Non-pigmented ciliary epithelial cell (primary cell): ENCODE measurements at places on chromosomes 2 and 18.

GRCh38 chr2:1931003-1931914 is 186.9 kb upstream of the PXDN start:
- DNase-seq = no peak

DNA sequence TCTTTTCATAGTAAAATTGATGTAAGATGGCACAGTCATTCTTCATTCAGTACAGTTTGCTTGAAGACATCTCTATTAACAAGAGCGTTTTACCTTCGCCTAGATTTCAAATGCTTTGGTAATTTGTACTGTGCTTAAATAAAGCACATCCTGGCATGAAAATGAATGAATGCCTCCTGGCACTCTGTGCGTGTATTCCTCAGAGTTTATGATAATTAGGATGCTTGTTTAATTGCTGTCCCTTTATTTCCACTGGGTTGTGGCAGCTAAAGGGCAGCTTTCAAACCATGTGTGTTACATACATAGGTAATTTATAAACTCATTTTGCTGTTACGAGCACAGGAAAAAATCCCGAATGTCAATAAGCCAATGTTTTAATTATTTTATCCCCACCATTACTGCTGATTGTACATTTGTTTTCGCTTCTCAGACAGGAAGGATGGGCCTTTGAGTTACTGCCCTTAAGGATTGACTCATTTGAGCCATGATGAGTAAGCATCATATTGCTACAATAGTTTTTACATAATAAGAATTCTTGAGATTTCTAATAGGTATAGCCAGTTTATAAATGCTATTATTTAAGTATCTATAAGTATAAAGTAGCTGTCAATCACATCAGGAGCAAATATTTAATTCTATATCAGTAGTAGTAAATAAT is 516.5 kb downstream of the XIRP2 start:
- peak; percentile 15 for DNase-seq

GRCh38 chr18:49968644-49969309 is 155.4 kb upstream of the ACAA2 start:
- no peak for DNase-seq

GRCh38 chr2:20071397-20072383 is 20.3 kb upstream of the LAPTM4A start:
- no peak for DNase-seq

DNA sequence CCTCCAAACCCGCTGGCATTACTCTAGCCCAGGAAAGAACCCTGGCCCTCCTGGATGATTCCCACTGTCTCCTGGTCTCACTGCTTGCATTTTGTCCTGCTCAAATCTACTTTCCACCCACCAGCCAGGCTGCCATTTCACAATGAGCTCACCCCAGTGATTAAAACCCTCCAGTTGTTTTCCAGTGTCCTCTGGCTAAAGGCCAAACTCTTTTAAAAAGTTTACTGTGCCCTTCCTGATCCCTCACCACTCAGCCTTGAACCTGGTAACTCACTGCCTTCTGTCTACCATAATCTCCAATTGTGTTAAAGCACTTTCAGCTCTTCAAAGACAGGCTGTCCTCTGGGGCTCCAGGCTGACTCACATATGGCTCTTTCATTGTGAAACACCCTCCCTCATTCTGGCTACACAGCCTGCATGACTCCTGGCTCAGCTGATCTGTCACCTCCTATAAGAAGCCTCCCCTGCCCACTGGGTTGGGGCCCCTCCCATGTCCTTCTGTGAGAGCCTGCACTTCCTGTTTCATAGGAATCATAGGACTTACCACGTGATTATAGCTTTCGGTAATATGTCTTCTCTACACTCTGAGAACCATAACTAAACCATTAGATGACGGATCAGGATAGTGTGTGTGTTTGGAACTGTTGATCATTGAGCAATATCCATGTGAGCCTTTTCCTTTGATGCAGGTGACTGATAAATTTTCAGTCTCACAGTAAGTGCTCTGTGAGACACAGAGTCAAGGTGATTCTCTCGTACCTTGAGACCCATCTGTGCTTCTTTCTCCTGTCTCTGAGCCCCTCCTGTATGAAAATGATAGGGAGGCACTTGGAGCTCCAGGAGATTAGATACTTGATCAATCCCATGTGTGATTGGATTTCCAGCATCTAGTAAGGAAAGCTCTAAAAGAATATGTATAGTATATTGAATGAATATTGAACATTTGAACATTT is 590.8 kb upstream of the ID2 start:
- DNase-seq = peak; percentile 68

DNA sequence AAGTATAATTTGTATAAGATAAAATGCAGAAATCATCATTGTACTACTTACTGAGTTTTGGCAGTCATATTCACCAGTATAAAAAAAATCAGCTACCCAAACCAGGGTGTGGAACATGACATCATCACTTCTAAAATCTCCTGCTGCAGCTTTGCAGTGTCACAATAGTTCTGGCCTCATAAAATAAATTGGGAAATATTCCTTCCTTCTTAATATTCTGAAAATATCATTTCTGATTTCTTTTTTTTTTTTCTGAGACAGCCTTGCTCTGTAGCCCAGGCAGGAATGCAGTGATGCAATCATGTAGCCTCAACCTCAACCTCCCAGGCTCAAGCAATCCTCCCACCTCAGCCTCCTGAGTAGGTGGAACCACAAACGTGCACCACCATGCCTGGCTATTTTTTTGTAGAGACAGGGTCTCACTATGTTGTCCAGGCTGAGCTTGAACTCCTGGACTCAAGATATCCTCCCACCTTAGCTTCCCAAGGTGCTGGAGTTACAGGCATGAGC is 101.4 kb downstream of the TMEM18 start:
- DNase-seq = no peak

GRCh38 chr2:55156984-55157383 is 75.1 kb downstream of the CLHC1 start:
- no peak for DNase-seq

DNA sequence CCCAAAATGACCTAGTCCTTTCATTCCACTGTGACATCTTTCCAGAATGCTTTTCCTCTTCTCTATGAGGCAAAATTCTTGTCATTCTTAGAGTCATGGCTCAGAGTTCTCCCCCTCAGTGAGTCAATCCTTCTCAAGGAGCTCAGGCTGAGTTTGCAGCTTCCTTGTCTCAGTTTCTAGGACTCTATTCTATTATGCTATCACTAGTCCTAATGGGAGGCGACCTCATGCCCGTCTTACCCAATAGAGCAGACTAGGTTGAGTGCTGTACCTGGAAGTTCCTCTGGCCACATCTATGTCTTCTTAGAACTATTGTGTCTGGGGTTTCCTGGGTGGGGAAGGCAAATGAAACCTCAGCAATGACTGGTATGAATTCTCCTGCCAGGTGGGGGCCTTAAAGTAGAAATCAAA is 51.5 kb downstream of the HAUS1 start:
- peak; percentile 81 for DNase-seq

DNA sequence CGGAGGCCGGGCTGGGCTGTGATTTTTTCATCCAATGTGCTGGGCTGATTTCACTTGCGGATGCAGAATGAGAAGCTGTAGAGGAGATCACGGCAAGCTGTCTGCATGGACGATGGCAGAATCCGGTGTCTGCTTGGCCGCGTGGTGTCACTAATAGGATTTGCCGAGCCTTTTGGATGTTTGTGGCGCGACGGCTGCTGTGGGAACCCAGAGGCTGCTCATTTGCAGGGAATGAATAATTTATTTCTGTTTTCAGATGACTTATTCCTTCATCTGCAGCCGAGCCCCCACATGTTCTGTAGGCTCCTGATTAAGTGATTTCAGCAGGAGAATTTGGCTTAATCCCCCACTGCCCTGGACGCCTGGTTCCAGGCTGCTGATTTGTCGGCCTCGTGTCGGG is 62.6 kb downstream of the ODC1 start:
- no peak for DNase-seq

- no peak for DNase-seq
These were observed 405.5 kb downstream of the RND3 start for GRCh38 chr2:150081775-150082481.

DNA sequence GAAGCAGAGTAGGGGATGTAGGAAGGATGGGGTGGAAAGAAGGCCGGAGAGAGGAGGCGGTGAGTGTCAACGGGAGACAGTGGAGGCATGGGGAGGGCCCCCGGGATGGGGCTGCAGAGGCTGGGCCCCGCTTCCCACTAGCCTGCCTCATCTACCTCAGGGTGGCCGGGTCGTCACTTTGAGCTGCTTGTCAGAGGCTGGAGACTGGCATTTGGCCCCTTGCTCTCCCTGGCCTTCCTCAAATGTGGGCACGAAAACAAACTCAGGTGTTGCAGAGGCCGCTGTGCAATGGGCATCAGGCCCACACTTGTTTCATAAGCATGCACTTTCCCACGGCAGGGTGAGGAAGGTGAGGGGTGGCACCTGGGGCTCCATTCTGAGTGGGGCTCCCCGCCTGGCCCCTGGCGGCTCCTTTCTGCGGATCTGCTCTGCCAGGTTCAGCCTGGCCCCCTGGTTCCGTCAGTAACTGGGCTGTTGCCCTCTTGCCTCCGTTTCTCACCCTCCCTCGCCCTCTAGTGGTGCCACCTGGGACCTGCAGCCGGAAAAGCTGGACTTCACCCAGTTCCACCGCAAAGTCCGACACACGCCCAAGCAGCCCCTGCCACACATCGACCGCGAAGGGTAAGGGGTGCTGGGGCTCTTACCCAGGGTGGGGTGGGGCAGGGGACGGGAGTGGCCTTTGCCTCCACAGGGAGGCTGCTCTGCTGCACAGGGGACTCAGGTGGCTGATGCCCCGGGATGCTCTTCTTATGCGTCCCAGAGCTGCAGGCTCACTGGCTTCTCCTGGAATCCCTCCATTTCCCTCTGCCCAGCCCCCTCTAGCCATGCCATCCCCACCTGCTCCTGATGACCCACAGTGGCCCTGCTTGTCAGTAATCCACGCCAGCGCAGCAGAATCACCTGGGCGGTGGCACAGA is 125.4 kb downstream of the CTIF start:
- no peak for DNase-seq

GRCh38 chr18:4142876-4143275 is 312.2 kb downstream of the DLGAP1 start:
- no peak for DNase-seq

GRCh38 chr2:42102024-42102590 is 54.3 kb downstream of the PKDCC start:
- peak; percentile 77 for DNase-seq

- DNase-seq = no peak
These were observed 190.1 kb upstream of the TNP1 start for GRCh38 chr2:217049956-217050355.

- no peak for DNase-seq
These were observed 210.4 kb downstream of the SH3BP4 start for GRCh38 chr2:235162082-235162836.

- DNase-seq = no peak
These were observed 183.3 kb downstream of the ASXL3 start for GRCh38 chr18:33761363-33761762.

GRCh38 chr2:62565309-62565908 is 59.4 kb upstream of the TMEM17 start:
- DNase-seq = no peak

DNA sequence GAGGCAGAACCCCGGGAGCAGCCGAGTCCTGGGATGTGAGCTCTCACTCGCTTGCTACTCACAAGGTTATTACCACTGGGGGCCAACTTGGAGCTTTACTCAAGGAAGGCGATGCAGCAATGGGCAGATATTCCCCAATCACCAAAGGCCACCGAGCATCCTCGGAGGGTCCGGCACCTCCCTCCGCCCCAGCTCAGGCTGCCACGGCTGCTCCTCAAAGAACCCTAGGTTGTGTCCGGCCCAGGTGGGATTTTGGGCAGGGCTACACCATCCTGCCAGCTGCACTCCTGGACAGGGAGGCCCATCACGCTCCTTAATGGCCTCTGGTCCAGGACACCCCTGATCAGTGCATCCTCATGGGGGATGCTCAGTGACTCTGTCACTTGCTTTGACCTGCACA is 24.8 kb downstream of the FBLN7 start:
- DNase-seq = no peak

- DNase-seq = no peak
These were observed 111.2 kb downstream of the STPG4 start for GRCh38 chr2:47043891-47044239.

DNA sequence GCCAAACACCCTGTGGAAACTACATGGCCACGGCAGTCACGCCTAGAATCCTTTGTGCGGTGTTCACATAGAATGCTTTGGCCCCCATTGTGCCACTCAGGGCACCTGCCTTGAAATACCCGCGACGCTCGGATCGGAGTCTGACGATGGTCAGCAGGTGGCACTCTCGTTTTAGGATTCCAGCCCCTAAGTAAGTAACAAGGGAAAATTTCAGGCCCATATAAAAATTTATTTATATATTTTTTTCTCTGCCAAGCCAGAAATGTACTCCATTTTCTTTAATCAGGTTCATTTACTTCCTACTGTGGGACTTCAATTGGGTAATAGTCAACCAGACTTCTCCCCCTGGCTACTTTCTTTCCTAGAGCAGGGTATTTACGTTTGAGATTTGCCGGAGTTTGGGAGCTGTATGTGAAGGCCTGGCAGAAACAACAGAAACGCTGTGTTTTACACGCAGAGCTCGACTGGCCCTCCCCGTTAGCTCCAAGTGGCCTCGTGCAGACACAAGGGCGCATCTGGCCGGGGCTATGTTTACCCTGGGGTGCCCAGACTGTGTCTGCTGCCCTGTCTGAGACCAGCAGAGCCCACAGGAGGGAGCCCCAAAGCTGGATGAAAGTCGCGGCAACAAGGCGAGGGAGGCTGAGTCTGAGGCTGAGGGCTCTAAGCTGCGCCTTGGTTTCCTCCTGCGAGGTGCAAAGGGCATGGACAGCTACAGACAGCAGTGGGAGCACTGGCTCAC is 41.6 kb downstream of the LRRC30 start:
- DNase-seq = peak; percentile 50

DNA sequence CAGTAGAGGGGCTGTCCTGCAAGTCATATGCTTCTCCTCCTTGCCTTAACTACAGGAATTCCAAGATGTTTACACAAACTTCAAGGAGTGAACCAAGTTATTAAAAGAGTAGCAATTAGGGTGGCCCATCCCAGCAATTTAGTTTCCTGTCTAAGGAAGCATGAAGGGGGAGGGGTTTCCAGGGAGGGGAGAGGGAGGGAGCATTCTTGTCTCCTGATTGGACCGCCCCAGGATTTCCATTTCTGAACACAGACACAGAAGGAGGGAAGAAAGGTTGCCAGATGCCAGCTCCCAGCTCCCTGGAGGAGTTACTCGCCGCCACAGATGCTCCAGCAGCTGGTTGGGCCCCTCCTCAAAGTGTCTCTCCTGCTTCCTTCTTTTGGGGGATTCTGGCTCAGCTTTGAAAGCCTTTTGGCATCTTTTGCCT is 107.6 kb downstream of the TRIB2 start:
- DNase-seq = no peak

DNA sequence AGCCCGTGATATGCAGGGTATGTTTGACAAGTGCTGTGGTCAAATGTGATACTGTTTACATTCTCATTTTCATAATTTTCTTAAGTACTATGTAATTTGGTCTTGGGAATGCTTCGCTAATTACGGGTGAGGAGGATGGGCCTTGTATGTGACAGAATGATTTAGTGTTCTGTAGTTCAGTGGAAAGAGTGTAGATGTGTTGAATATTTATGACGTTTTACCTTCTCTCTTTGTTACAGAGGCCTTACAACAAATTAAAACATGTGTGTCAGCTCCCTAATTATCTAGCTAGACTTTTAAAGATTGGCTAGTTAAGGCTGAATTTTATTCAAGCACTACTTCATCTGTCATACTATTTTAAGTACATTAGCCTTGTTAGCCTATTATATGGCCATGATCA is 10.6 kb upstream of the CHRNA1 start:
- DNase-seq = no peak

GRCh38 chr18:5618047-5618688 is 74.4 kb upstream of the EPB41L3 start:
- no peak for DNase-seq

- DNase-seq = no peak
These were observed 52.6 kb upstream of the UNC80 start for GRCh38 chr2:209719034-209719433.

GRCh38 chr18:76205906-76206305 is 289.1 kb downstream of the ZNF516 start:
- DNase-seq = no peak

- no peak for DNase-seq
These were observed 33.1 kb downstream of the MEX3C start for GRCh38 chr18:51164342-51164741.
